Mesenteric fat pad (tissue), 1 donor: ENCODE measurements at places on chromosomes 13 and 19.
A peak's percentile ranks its signal among the peaks of the same experiment; 100 is the strongest.

DNA sequence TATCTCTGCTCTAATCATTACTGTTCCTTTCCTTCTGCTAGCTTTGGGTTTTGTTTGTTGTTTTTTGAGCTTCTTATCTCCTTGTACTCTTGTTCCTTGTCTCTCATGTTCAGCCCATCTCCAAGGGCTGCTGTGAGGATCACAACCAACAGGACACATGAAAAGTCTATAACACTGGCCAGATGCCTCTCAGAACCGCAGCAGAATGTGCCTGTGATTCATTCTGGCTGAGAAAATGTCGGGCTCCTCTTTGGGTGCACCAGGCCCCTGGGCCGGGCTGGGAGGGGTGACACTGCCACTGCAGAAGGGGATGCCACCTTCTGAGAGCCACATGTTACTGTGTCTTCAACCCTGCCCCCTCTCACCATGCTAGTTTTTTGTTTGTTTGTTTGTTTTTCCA, 48.0 kb downstream of the GGACT start:
- no peak for DNase-seq

- no peak for DNase-seq
Observed at GRCh38 chr13:22883262-22883840, 297.4 kb upstream of the SGCG start.

DNA sequence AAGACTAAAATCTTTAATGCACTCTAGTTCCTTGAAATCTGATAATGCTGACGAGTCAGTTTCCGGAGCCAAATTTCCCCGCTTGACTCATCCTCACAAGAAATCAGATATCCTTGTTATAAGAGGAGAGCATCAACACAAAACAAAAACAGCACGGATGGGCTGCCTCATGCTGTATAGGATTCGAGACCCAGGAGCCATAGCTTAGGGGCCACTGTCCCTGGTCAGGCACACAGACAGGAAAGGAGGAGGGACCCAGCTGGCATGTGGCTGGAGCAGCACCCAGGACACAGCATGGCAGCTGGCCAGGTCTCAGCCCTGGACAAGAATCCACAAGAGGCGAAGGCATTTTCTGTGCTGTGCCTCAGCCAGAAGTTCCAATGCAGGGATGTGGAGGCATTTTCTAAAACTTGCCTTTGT, 110.2 kb upstream of the SPATA13 start:
- no peak for DNase-seq

DNA sequence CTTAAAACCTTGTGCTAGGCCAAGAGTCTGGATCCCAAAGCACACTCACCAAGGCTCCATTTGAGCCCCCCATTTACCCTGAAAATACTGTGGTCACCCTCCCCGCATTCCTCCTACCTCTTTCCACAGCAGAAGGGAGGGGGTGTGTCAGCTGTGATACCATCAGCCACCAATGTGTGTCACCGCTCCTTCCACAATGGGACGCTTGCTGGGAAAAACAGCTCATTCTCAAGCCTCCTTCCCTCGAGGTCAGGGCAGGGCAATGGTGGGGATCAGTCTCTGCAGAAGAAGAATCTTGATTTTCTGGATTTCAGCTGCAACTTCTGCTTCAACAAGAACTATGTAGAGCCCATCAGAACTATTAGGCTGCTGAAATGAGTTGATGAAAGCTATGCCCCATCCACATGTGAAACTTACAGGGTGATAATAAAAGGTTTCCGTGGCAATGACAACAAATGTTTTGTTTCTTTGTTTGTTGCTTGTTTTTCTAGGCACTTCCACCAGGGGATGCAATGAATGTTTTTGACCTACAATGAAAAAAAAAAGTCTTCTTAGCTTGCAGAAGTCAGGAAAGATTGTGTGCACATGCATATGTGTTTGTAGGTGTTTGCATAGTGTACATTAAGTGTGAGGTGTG, 26.4 kb upstream of the ZNF507 start:
- no peak for DNase-seq

DNA sequence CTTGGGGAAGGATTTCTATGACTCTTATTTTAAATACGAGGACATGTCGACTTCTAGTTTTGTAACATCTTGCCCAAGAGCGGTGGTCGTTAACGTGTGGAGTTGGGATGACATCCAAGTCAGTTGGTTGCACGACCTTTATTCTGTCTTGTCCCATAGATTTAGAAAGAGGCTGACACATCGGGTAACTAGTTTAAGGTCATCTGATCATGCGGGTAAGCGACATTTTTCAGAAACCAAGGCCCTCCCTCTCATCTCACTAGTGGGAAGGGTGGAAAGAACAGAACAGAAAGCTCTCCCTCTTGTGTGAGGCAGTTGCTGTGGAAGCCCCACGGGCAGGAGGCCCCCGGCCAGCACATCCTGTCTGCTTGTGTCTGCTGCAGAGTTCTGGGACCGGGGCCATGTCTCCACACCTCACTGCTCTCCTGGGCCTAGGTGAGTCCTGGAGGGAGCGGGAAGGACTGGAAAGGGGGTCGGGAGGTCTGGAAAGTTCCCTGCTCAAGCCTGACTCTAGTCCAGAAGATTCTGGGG, at the start of gene LAIR2:
Gene LAIR2, plus strand, starts transcription at position 314 of the 531 bp plus-strand sequence. Its CDS starts 88 bp downstream, at position 402.
- no peak for DNase-seq

DNA sequence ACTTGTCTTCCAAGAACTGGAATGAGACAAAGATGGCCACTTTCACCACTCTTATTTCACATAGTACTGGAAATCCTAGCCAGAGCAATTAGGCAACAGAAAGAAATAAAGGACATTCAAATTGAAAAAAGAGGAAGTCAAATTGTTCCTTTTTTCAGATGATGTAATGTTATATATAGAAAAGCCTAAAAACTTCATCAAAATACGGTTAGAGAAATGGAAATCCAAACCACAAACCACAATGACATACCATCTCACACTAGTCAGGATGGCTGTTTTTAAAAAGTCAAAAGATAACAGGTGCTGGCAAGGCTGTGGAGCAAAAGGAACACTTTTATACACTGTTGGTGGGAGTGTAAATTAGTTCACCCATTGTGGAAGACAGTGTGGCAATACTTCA, 113.3 kb upstream of the SPRY2 start:
- no peak for DNase-seq

DNA sequence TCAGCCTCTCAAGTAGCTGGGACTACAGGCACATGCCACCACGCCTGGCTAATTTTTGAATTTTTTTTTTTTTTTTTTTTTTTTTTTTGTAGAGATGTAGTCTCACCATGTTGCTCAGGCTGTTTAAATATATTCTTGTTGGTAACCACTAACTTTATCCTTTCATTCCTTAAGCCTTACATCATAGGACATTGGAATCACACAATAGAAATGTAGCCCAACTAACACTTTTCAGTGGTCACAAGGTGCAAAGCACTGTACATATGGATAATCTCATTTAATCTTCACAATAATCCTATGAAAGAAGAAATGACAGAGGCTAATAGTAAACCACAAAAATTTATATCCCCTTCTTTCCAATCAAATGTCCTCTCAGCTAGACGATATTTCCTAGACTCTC, 417.8 kb upstream of the DACH1 start:
- no peak for DNase-seq

GRCh38 chr13:42367831-42368230, 95.9 kb downstream of the AKAP11 start:
- no peak for DNase-seq

- DNase-seq: no peak
Observed at GRCh38 chr13:33181264-33181663, 104.3 kb downstream of the STARD13 start.

DNA sequence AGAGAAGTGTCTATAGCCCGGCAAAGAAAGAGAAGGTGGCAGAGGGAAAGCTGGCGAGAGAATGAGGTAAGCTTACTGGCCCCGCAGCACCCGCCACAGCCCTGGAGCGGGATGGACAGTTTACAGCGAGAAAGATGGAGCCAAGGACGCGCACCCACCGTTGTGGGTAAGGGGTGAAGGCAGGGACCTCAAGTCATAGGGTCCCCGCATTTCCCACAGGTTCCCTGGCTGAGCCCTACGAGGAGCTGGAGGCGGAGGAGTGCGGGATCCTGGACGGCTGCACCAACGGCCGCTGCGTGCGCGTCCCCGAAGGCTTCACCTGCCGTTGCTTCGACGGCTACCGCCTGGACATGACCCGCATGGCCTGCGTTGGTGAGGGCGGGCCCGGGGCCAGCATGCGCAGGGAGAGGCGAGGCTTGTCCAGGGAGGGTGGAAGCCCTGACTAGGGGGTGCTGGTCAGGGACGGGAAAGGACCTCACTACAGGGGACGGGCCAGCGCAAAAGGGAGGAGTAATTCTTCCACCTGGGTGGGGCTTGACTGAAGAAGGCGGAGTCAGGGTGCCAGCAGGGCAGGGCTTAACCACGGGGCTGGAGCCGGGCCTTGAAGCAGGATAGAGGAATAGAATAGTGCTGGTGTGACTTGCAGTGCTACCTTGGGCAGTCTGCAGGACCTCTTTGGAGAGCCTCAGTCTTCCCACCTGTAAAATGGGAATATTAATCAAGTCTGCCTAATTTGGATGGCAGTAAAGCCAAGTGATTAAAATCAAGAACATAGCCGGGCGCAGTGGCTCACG, 26.5 kb downstream of the LTBP4 start:
- DNase-seq: no peak

DNA sequence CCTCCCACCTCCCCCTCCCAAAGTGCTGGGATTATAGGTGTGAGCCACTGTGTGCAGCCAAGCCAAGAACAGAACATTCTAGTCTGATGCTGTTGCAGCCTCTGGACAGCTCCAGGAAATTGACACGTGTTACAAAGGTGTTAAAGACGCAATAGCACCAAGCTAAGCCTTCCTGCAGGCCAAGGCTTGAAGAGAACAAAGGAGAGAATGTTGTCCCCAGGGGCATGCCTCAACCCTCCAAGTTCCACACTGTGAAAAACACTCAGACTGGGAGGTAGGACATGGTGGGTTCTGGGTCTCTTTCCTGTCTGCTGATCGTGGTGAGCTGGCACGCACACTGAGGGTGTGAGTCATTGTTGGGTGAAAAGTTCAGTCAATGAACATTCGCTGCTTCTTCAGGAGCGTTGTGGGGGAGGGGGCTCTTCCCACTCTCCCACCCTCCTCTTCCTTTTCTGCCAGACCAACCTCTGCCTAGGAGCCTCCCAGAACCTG, 5.3 kb upstream of the PTPRS start:
- no peak for DNase-seq

- no peak for DNase-seq
Observed at GRCh38 chr13:24458736-24459135, 53.8 kb downstream of the PARP4 start.

GRCh38 chr19:58196901-58197616, 14.2 kb downstream of the ZNF274 start:
- no peak for DNase-seq

GRCh38 chr19:55252760-55253663, 5.8 kb downstream of the PPP6R1 start:
- no peak for DNase-seq

- no peak for DNase-seq
Observed at GRCh38 chr13:84980571-84980970, 818.6 kb downstream of the SLITRK6 start.

GRCh38 chr19:11300811-11301120, 4.8 kb downstream of the TSPAN16 start:
- DNase-seq: no peak

GRCh38 chr13:21450936-21451335, 8.2 kb downstream of the ZDHHC20 start:
- no peak for DNase-seq

DNA sequence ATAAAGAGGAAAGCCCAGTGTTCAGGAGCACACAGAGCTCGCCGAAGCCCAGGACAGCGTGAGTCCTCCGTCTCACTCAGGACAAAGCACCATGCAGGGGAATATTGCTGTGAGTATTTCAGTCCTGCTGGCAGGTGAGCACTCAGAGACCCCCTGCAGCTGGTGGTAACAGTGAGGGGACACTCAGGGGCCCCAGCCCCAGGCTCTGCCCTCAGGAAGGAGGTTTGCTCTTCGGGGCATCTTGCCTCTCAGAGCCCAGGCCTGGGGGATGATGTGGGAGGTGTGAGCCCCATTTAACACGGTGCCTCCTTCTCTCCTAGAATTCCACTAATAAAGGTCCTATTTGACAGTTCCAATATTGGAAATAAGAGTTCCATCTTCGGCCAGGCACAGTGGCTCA, 14.8 kb downstream of the LILRA1 start:
- no peak for DNase-seq

GRCh38 chr19:13162724-13163608, 12.8 kb downstream of the IER2 start:
- DNase-seq: peak; percentile 99

DNA sequence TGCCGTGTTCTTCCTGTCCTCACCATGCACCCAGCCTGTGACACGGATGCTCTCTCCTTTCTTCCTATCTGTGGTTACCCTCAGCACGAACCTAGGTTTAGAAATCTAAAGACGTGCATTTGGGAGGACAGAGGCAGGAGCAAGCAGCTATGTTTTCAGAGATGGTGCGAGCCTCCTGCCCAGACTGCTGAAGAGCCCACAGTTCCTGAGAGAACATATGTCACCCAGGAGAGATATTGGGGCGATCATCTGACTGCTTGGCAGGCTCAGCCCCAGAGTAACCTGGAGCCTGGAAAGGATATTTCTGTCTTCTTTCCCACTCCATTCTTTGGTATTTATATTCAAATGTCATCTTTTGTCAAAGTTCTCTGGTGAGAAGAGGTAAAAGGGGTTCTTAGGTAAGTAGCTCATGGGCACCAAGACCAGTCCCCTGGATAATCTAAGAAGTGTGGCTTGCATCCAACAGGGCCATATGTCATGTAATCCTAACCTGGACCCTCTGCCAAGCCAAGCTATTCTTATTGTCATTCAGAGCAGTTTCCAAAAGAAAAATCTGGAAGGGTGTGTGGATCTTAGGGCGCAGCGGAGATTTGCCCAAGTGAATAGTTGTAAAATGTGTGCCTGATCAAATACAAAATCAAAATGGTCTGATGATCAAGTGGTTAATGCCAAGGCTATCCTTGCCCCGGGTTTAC, 59.5 kb downstream of the FGF9 start:
- no peak for DNase-seq

DNA sequence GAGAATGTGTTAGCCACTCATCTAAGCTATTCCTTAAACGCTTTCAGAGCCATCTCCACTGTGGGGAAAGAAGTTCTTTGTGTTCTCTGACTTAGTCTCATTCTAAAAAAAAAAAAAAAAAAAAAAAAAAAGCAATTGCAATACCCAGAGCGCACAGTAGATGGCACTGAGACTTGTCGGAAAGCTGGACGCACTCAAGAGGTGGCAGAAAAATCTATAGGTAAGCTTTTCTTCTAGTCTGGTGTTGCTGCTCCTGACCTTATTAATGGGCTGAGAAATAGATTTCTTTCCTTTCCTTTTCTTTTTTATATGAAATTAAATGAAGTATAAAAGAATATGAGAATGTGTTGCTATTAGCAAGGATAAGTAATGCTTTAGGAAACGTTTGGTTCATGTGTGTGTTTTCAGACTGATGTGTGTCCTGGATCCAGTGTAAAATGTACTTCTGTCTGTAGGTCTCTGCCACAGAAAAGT, 4.7 kb upstream of the GJB2 start:
- DNase-seq: no peak

GRCh38 chr13:79560954-79561353, 80.0 kb downstream of the NDFIP2 start:
- no peak for DNase-seq

- no peak for DNase-seq
Observed at GRCh38 chr13:41054212-41054877, 7.0 kb upstream of the WBP4 start.
